ENCODE measurements at places on chromosomes 12 and 14.

DNA sequence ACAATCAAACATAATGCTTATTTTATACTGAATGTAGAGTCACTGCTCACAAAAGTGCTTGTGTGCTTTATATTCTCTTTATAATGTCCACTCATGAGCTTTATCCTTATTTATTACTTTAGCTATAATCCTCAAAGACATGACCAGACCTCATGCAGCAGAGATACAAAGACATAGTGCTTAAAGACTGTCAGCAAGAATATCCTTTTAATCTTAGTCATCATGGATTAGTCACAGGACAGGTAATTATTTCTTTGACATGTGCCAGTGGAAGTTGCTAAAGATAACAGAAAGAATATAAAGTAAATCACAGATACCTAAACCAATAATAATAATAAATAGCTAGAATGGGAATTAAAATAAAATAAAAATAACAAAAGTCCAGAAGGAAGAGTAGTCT is 707.5 kb downstream of the BCL11B start:
- no peak for DNase-seq

DNA sequence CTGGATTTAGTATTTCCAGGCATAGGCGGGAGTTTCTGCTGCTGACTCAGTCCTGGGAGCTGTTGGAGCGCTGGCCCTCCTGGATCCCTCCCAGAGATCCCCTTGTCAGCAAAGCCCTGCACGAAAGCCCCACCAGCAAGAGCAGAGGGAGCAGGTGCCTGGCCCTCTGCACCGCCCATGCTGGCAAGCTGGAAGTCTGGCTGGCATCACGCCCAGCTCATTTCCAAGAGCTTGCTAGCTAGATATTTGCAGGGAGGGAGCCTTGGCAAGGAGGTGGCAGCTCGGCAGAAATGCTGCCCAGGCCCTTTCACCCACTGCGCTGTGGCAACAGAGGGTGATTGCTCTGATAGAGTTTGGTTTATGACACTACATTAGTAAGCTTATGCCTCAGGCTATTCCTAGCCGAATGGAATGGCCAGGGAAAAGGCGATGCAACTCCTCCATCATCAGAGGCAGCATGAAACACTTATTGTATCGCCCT is 193.9 kb downstream of the EMP1 start:
- peak; percentile 79 for DNase-seq

DNA sequence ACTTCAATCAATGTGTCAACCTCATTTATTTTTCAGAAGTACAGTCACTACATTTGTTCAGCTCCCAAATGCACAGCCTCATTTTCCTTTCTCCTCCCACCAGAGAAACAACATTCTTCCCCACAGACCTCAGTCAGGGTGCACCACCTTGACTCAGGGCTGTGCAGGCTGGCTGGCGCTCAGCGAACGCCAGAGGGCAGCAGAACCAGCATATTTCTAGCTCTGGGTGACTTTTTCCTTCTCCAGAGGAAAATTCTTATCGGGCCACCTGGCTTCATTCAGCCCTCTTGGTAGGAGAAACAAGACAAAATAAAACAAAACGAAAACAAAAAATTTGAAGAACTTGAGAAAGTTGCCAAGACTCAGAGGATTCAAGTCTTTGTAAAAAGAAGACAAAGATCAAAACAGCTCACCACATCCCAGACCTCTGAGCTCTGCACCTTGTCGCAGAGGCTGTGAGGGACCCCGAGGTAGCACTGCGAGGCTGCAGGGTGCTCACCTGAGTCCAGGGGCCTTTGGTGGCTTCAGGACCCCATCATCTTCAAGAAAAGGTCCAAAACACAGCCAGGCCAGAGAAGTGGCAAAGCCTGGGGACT is 33.7 kb downstream of the PAH start:
- DNase-seq = peak; percentile 43

DNA sequence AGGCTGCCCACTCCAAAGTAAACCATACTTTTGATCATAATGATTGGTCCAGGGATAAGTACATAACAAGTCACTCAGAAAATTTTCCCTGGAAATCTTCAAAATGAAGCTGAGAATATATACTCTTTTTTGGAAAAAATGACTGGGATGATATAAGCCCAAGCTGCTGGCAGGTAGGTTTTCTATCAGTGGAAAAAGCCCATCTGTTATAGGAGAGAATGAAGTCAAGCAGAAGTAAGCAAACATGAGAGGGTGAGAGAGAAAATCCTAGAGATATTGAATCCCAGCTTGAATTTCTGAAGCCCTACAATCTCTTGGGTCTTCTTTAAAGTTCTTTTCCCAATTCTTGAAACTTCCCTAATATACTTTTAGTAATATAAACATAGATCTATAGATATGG is 37.3 kb upstream of the ZDHHC17 start:
- no peak for DNase-seq

DNA sequence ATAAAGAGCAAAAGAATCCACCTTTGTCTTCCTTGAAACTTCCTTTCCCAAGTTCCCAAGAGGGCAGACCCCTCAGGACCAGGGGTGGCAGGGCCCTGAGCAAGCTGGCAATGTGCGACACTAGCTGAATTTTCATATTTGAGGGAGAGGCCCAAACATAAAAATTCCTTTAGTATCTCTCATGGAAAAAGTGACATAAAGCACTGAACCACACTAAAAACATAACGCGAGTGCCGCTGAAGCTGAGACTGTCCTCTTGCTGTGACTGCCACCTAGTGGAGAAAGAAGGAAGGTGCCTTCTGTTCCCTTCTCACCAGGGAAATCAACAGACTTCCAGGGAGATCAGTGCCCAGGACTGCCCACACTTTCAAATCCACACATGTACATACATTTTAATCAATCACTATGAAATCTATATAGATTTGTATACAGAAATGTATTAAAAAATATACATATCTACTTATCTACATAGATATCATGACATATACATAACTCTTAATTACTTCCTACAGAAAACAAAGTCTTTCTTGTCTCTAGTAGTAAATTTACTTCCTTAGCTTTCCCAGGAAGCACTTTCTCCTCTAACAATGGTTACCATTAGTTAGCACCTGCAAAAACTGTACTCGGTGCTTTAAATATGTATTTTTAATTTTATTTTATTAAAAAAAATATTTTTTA is 53.8 kb downstream of the SSH1 start:
- DNase-seq = peak; percentile 93

DNA sequence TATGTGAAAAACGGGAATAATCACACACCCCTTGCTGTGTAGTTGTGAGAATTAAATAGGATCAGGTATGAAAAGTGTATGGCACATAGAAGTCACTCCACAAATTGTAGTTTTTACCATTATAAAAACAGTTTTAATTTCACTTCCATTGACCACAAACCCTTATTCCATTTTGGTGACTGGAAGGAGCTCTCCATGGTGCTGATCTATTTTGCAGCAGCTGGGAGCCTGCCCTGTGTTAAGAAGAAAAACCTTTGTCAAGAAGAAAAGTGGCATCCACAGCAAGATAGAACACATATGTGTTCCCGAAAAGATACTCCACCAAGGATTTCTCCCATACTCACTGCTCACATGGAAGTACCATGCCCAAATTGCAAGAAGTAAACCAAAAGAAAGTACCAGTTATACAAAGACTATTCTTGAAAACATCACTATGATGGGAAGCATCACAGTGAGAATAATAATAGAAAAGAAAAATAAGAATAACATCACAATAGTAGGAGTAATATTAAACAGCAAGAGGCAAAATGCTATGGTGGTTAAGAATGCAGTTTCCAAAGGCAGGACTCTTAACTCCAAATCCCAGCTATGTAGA is 58.7 kb downstream of the TUNAR start:
- peak; percentile 27 for DNase-seq

DNA sequence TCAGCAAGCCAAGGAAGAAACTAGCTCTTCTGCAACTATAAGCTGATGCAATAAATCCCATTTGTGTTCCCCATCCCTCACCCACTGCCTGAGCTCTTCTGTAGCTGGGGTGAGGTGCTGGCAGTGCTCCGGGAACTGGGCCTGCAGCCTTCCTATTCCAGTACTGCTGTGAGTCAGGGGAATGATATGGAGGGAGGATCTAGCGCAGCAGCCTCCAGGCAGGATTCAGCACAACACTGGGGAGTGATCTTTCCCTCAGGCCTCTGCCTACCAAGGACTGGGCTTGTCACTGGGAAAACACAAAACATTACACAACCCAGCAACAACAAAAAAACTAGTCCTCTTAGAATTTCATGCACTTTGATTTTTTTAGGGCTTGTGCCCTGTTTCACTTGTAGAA is 58.7 kb downstream of the ST8SIA1 start:
- peak; percentile 100 for DNase-seq

DNA sequence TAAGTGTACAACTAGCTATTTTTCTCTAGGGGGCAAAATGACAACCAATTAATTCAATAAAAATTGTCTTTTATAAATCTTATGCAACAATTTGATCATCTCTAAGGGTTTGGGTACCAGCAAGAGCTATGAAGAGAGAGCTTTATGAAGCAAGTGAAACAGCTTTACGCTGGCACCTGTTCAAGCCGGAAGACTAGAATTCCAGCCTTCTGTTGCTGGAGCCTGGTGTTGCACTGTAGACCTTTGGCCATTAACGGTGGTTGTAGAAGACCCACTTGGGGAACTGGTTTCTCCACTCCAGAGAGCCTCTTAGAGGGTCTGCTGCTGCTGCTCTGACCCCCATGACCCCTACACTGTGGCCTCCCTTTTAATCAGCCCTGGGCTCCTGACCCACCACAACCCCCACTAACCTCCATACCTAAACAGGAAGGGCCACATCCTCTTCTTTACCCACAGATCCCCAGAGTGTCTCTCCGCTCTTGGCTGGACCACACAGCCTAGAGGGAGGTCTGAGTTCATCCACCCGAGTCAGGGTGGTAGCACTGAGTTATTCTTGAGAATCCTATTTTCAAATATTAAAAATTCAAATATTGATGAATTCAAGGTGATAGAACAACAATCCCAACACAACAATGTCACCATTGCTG is 54.6 kb upstream of the STON2 start:
- DNase-seq = no peak

GRCh38 chr12:27297566-27297965 is 35.1 kb upstream of the BMAL2 start:
- DNase-seq = no peak

GRCh38 chr12:48999371-49000131 is at the start of gene DDN:
TSS of gene DDN (minus strand) at chr12:48999375. CDS start at chr12:48999287, 88 bp downstream.
- peak; percentile 20 for DNase-seq

All from AG10803 (cell line).